ENCODE measurements at places on chromosomes 2 and 18.

DNA sequence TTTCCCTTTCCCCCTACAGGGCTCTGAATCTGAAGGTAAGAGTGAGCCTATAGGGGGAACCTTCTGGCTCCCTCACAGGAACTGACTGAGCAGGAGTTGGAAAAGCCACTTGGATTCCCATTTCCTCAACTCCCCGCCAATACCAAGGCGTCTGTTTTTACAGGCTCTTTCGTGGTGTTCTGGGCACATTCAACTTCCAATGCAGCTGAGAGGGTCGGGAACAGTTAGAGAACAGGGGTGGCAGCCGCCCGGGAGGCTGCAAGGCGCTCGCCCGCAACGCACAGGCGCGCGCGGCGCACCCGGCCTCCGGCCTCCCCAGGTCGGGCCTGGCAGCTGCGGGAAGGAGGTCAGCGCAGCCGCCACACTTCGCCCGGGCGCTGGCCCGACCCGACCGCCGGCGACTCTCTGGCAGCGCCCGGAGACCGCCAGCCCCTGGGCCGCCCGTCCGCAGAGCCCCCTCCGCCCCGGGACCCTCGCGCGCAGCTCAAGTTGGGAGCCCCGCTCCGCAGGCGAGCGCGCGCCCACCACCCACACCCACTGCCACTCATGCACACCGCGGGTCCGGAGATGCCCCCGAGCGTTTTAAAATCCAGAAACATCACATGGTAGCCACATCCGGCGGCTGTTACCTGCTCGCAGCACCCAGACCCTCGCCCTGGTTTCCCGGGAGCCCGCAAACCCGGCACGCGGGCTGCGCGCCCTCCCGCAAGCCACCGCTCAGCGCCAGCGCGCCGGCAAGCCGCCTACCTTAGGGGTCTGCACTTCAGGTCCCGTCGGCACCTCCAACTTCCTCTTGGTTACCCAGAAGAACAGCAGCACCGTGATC lies 816 bp downstream of the GALNT14 start:
- DNase-seq = no peak

DNA sequence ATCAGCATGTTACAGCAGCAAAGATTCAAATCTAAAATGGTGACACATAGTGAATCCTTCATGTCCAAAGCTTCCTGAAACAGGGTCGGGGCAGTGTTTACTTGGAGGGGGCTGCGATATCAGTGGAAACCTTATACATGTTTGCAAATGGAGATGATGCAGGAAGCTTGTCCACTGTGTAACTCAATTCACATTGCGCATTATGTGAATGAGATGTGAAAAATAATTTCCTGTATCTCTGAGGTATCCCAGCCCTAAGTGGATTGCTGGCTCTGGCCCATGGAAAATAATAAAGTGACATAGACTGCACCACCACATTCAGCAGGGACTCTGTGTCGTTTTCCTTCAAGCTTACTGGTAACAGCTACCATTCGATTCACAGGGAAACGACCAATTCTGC lies 505.5 kb downstream of the GALR1 start:
- DNase-seq = no peak

DNA sequence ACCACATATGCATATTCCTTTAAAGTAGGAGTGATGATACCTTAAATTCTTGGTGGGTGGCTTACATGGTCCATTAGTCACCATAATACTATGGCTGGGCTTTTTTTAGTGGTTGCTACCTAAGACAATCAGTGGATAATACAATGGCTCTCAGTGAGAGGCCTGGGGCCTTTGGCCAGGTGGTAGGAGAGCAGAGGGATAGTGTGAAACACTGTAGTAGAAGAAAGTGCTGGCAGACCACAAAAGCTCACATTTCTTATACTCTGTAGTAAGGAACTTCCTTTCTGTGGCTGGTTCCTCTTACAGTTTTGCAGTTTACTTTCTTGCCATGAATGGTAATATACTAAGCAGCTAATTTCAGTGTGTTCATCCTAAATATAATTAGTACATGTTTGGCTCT lies 583.5 kb downstream of the XIRP2 start:
- DNase-seq = no peak

- no peak for DNase-seq
These were observed 42.6 kb upstream of the PDCL3 start for GRCh38 chr2:100520224-100520623.

GRCh38 chr2:101900375-101900774 lies 91.4 kb upstream of the IL1R2 start:
- DNase-seq = no peak

DNA sequence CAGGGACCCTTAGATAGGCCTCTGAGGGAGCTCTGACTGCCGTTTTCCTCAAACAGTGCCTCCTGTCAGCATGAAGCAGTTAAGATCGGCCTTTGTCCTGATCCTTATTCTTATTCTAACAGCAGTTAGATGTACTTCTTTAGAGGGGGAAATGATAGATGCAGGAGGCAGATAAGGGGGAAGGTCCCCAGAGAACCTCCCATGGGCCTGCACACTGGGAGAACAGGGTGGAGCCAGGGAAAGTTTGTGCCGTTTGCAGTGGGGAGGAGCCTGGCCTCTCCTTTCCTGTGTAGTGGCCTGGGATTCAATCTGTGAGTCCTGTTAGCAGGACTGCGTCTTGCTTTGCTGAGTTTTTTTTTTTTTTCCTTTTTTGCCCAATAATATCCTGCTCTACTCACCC lies 7.9 kb upstream of the INPP4A start:
- no peak for DNase-seq

DNA sequence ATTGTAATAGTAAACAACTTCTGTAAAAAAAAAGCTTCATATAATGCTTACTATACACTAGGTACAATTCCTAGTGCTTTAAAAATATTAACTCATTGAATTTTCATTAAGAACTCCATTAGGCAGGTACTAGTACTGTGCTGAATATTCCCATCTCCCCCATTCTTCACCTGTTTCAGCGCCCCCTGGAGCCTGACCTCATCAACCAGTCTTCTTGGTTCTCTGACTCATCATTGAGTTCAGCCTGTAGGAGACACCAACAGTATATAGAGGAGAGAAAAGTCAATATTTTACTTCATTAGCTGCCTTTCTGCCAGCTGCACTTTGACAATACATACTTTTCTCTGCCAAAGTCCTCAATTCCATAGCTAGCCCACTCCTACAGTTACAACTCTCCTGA lies 1009.9 kb upstream of the KLHL29 start:
- no peak for DNase-seq

- no peak for DNase-seq
These were observed 38.4 kb upstream of the GMCL1 start for GRCh38 chr2:69791045-69791444.

DNA sequence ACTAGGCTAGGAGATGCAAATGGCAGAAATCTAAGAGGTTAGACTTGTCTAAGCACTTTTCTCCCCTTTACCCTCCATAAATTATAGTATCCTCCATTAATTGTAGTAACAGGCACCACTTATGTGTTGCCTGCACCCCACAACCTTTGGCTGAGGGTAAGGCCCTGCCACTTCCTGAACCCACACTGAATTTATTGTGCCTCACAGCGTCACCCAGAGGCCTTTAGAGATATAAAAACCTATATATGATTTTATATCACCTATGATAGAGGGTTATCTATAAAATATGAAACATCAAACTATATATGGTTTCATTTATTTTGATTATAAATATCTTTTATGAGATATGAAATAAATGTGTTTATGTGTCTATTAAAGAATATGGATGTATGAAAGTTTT lies 2.6 kb downstream of the UGT1A9 start:
- no peak for DNase-seq

DNA sequence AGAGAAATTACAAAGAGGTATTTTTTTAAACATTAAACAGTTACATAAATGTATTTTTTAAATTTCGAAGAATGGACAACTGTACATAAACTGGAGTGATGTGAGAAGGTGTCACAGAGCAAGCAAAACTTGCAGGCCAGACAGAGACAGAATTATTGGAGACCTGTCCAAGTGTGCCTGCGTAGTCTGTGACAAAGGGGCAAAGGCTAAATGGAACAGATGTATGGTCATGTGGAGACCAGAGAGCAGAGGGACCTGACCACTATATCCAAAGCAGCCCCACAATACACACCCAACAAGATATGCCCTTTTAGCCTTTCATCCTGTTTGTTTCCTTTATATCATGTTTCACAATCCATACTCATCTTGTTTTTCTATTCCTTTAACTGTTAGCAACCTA lies 225.3 kb upstream of the VWC2L start:
- DNase-seq = no peak

DNA sequence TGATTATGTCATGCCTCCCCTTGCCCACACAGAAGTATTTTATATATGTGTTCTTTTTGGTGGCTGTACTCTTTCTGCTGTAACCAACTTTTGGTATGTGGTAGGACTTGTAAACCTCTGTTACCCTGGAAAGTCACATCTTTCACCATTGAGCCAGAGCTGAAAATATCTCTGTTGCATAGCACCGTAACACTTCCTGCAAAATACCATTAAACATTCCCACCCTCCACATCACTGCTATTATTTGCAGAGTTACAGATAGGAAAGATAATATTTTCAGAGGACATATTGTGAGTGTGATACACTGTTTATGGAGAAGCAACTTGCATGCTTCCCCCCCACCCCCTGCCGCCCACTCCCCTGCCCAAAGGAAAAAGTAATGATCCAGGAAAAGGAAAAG lies 44.8 kb downstream of the CAB39 start:
- DNase-seq = no peak

GRCh38 chr18:51603111-51603510 lies 405.6 kb upstream of the MEX3C start:
- DNase-seq = no peak

- no peak for DNase-seq
These were observed 25.4 kb downstream of the GPC1 start for GRCh38 chr2:240460781-240461431.
